ENCODE measurements at places on chromosomes 11 and 22.
A peak's percentile ranks its signal among the peaks of the same experiment; 100 is the strongest.

- DNase-seq, result peak; percentile 26
Measured at GRCh38 chr22:20128902-20129746, 2.5 kb upstream of the ZDHHC8 start.

- no peak for DNase-seq
Measured at GRCh38 chr11:60502221-60502775, 9.7 kb downstream of the MS4A12 start.

DNA sequence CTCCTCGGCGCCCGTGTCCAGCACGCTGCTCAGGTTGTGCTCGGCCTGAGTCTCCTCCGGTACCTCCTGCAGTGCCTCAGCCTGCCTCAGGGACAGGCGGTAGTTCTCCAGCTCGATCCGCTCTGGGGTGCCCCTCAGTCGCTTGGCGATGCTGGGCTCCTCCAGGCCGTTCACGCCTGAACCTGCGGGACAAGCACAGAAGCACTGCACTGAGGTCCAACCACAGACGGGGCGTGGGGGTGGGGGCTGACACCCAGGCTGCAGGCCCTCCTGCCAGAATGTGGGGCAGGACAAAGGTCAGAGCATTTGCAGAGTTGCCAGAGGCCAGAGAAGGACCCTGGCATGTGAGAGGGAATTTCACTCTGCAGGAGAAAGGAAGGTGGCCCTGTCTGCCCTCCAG is 67.6 kb upstream of the BID start:
- DNase-seq, result no peak

DNA sequence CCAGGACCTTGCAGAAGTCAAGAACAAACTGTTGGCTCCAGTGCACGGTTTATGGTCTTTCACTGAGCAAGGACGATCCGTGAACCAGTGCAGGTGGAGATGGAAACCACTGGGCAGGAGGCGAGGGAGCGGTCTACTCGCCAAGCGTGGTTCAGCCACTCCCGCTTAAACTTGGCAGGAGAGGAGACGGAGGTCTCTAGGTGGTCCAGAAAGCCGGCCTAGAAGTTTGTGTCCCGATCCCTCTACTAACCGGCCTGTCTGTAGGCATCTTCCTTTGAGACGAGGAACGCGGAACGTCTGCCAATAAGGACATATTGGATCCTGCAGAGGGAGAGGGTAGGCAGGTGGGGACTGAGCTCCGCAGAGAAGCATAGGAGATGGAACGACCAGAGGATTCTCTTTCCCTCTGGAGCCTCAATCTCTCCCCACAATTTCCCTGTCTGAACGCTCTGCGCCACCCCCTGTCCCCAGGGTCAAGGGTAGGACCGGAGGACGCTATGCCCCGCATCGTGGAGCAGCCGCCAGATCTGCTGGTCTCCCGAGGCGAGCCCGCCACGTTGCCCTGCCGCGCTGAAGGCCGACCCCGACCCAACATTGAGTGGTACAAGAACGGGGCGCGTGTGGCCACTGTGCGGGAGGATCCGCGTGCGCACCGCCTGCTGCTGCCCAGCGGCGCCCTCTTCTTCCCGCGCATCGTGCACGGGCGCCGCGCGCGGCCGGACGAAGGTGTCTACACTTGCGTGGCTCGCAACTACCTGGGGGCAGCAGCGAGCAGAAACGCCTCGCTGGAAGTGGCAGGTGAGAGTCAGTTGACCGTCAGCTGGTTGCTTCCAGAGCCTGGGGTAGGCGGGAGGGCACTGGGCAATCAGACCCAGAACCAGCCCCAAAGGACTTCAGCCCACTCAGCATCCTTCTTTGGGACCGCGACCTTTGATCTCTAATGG is 3.4 kb downstream of the ROBO3 start:
- no peak for DNase-seq

- DNase-seq, result no peak
Measured at GRCh38 chr11:8038393-8038792, 42.6 kb upstream of the TUB start.

DNA sequence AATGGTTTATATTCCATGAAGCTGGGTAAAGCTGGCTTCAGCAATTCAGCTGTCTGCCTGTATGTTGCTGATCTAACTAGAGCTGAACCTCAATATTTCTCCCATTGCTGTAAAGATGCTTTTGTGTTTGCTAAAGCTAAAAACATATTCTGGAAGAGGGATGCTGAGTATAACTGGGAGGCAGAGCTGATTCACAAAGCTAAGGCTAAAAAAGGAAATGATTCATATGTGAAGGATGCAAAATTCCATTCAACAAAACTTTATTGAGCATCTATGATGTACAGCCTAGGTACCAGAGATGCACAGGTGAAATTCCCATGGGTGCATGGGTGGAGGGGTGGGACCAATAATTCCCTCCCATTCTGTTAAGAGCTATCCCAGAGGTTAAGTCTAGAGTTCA is 193.9 kb downstream of the KIF18A start:
- DNase-seq, result peak; percentile 58

Measured in fibroblast of lung (primary cell).